Activated naive CD8-positive, alpha-beta T cell treated with anti-CD3 and anti-CD28 coated beads, Interleukin-2, amount 50 U/mL, for 16 hours (primary cell): ENCODE measurements at places on chromosomes 5 and 9.

DNA sequence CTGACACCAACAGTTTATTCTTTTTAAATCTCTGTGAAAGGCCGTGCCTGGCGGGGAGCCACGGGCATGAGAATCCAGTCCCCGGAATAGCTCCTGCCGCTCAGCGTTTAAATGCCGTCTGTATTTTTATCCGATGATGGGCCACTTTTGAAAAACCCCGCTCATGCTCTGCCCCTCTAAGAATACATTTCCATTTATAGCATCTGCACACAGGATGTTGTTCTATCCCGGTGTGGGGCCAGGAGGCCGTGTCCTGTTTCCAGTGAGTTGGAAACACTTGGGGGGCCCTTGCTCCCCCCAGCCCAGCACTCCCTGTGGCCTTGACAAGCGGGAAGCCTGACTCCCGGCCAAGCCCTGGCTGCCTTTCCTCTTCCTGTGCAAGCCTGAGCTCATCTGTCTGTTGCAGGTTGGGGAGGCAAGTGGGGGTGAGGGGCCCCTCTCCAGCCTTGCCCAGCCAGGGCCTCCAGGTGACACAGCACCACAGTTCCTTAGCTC is 39.0 kb downstream of the ERGIC1 start:
- DNase-seq = no peak

GRCh38 chr9:130731355-130731754 is 37.8 kb downstream of the EXOSC2 start:
- no peak for DNase-seq

- DNase-seq = no peak
Measured at GRCh38 chr5:81007637-81008027, 47.5 kb downstream of the RASGRF2 start.

- DNase-seq = no peak
Measured at GRCh38 chr5:137379555-137380286, 119.4 kb downstream of the SPOCK1 start.

DNA sequence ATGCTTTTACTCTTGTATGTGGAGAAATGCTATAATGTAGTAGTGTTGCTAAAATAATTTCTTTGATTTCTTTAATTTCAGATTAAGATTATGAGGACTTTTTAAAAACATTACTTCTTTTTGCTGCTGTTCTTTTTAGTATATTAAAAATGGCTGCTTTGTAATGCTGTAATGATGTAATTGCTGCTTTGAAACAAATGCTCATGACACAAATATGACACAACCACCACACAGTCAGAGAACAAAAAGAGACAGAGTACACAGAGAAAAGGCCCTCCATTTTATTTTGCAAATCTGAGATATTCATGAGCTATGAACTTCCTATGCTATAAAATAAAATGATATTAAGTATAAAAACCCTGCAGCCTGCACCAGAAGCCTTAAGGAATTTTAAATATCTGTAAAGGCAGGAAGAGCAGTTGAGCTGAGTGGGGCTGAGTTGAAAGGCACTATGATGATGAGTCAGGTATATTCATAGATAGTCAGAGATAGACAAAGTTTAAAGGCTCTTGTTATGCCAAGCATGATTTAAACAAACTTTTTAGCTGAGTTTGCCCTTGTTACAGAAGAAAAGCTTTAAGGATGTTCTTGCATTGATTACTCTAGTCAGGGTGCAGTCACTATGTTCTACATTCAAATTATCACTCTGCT is 5.1 kb upstream of the POU5F2 start:
- DNase-seq = no peak

GRCh38 chr9:70883963-70884793 is 237.2 kb downstream of the TRPM3 start:
- no peak for DNase-seq

GRCh38 chr5:132464156-132464939 is 26.2 kb downstream of the IRF1 start:
- DNase-seq = no peak
